ENCODE measurements at places on chromosomes 1 and 21.
A peak's percentile ranks its signal among the peaks of the same experiment; 100 is the strongest.

GRCh38 chr1:71054791-71055190 is 7.2 kb upstream of the PTGER3 start:
- no peak for DNase-seq

- DNase-seq: no peak
These were observed at the start of gene WNT9A for GRCh38 chr1:227947676-227948492. WNT9A (minus strand) TSS chr1:227947932; CDS start chr1:227947887, 45 bp downstream.

DNA sequence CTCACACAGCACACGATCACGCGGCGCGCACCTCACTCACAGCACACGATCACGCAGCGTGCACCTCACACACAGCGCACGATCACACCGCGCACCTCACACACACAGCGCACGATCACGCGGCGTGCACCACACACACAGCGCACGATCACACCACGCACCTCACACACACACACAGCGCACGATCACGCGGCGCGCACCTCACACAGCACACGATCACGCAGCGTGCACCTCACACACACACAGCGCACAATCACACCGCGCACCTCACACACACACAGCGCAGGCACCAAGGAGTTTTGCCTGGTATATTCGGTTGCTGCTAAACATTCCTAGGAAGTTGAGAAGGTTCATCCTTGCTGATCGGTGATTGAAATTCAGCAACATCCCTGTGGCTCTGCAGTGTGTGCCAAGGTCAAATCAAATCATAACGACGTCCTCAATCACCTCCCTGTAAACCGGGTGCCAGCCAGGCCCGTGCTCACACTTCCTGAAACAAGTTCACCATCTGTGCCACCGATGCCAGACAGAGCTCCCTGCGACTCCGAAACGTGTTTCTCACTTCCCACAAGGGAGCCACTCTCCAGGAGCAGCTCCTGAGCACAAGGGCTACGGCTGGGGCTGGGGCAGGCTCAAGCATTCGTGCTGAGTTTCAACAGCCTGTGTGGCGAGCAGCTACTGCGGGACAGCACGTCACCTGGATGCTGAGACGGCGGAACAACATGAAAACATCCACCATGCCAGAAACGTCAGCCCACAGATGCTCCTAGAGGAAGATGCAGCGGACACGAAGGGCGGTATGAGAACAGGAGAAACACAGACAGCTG is 30.2 kb downstream of the WDR4 start:
- DNase-seq: no peak

DNA sequence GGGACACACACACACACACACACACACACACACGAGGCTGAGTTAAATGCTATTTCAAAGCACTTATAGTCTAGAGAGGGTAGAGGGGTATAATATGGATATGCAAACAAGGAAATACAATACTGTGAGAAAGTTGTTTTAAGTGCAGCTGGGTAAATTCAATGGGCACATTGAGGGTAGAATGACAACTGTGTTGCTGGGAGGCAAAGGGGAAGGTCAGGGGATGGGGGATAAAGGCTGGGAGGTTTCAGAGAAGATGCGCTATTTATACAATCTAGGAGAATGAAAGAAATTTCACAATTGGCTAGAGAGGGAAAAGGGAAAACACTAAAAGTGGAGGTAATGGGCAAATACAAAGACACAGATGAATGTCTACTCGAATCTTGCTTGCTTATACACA is 19.4 kb downstream of the EXTL2 start:
- no peak for DNase-seq

DNA sequence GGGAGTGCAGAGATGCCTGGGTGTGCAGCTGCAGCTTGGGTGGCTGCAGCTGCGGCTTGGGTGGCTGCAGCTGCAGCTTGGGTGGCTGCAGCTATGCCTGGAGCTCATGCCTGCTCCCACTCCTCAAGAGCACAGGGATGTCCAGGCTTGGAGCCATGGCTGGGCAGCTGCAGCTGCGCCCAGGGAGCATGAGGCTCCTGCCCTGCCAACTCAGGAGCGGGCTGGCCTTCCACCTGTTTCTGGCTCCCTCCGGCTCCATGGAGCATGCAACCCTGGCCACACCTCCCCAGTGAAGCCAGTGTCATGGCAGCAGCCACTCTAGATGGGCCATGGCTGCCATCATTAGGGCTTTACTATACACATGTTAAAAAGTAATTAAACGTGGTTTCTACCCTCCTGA is 21.1 kb downstream of the GBP1 start:
- no peak for DNase-seq

- DNase-seq: no peak
These were observed 21.8 kb downstream of the RPRD2 start for GRCh38 chr1:150385537-150386445.

DNA sequence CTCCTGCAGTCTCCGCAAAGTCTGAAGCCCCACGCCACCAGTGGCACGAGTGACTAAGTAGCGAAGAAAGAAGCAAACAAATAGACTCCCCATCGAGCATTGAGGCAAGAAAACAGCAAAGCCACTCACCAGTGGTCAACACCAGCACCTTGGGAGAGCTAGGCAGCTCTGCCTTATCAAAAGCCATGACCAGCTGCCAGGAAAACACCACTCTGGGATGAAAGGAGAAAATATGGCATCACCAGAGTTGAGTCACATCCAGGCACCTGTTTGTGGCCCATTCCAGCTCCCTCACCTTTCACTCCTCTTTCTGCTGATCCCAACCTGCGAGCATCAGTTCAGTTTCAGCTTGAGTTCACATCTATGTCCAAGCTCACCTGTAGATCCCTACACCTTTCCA is 17.2 kb downstream of the PDZK1 start:
- no peak for DNase-seq

GRCh38 chr1:27934818-27935549 is at the start of gene SMPDL3B:
SMPDL3B (plus strand) TSS chr1:27935000; CDS start chr1:27935184, 184 bp downstream.
- no peak for DNase-seq

DNA sequence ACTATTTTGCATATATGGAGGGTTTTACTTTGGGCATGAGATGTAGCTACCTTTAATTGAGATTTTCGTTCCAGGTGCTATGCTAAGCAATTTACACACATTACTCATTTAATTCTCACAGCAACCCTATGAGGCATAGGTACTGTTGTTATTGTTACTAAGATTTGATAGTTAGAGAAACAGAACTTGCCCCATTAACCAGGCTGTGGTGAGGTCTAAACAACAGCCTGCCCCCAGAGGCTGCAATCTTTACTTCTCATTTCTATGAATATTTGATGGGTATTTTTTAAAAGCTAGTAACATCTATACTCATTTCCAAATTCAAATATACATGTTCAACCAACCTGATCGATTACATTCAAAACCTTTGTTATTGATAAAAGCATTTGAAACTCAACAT is 155.6 kb downstream of the GALNT2 start:
- no peak for DNase-seq

GRCh38 chr1:39409055-39409816 is 82.2 kb upstream of the BMP8A start:
- peak; percentile 95 for DNase-seq

GRCh38 chr1:155392898-155393411 is 72.3 kb downstream of the RUSC1 start:
- no peak for DNase-seq

DNA sequence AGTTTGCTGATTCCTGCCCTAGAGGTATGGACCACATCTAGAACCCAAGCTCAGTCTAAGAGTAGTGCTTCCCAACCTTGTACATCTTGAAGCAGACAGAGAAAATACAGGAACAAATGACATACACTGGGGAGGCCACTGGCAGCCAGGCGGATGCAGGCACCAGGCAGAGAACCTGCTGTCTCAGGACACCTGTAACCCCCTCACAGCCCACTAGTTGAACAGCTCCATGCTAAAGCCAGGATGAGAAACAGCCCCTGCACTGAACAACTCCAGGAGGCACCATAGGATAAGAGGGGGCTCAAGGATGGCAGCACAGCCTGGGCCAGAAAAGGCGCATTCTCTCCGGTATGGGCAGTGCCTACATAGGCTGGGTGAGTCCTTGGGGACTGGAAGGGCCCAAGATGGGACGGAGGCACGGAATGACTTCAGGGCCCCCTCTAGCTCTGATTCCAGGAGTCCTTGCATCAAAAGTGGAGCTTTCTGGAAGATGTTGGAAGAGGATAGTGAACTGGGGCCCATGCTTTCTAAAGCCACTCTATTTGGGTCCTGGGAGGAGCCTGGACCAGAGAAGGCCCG is 16.0 kb downstream of the MEF2D start:
- no peak for DNase-seq

GRCh38 chr1:156957634-156958033 is 37.2 kb downstream of the LRRC71 start:
- no peak for DNase-seq

DNA sequence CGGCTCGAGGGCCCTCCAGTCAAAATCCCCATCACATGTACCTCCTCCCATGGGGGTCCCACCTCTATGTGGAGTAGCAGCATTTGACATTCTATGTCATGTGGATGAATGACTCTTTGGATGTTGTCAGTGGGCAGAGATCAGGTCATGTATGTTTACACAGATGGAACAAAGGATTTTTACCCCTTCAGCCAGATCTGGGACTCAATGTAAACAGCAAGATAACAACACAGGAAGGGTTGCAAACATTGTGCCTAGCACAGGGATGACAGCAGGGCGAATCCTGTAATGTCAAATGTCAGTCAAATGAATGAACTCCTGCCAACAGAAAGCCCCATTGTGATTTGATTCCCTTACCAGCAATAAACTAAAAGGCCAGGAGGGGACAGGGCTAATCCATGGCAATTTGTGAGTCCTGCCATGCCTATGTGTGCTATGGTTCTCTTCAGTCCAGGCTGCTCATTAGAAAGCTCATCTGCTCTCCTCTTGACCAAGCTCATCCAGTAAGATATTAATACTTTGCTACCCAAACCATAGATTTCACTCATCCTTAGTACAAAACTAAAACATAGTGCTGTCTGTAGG is 60.3 kb downstream of the PGBD5 start:
- no peak for DNase-seq

DNA sequence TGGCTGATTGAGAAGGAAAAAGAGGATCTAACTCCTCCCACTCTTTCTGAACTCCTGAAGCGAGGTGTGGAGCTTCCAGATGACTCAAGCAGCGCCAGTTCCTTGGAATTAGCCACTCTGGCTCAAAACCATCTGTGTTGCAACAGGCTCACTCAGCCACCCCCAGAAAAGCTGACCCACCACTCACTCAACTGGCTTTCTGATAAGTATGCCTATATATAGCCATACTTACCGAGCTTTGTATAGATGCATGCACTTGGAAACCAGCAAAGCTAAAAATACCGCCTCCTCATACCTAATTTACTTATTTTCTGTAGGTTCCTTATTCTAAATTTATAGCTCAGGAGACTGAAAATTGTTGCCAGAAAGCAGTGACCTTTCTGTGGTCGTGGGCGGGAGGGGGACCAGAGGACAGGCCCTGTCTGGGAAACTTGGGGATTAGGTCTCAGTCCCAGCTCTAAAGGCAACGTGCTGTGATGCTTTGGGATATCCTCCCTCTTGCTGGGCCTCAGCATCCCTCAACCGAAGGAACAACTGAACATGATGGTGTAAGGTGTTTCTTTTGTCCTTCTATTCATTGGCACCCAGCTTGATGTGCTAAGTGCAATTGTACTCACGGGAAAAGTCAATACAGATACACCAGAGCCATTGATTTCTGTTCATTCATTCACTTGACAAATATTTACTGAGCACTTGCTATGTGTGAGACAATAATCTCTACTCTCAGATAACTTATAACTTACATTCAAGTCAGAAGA is 65.7 kb downstream of the NENF start:
- no peak for DNase-seq

DNA sequence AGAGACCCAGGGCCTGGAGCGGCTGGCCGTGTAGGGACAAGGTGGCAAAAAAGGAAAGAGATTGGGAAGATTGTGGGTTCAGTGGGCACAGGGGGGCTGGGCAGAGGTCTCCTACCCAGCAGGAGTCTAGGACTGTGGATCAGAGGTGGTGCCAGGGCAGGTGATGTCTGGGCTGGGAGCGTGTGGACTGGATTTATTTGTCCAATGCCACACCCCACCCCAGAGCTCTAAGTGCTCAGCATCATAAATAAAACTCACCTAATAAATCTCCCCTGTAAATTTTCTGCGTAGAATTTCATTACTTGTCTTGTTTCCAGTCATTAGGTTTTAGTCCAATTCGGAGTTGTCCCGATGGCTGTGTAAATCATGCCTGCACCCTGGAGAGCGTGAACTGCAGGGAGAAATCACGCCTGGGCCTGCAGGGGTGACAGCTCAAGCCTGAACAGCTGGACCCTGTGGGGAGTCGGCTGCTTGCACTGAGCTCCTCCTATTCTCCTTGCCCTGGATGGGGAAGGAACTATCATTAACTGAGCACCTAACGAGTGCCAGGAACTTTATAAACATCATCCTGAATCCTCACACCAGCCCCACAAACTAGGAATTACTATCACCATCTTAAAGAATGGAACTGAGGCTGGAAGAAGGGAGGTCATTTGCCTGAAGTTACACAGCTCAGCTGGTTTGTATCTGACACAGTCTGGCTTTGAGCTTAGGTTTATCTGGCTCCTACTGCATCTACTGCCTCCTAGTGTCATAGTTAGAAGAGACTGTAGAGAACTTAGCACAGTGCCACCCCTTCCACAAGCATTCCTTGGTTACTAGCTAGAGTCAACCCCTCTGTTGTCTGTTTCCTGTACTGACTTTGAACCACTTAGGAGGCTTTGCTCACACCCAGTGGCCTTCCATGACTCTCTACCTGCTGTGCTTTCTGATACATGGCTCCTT is 25.0 kb upstream of the POU3F1 start:
- no peak for DNase-seq

DNA sequence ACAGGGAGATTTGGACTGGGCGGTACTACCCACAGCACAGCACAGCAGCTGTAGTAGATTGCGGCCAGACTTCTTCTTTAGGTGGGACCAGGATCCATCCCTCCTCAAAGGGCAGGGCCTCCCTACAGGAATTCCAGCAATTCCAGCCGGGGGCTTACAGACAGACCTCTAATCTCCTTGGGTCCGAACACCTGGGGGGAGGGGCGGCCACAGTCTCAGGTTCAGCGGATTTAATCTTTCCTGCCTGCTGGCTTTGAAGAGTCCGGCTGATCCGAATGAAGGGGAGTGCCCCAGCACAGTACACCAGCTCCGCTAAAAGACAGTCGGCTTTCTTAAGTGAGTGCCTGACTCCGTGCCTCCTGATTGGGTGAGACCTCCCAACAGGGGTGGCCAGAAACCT is 1708.5 kb downstream of the BRINP3 start:
- DNase-seq: no peak

DNA sequence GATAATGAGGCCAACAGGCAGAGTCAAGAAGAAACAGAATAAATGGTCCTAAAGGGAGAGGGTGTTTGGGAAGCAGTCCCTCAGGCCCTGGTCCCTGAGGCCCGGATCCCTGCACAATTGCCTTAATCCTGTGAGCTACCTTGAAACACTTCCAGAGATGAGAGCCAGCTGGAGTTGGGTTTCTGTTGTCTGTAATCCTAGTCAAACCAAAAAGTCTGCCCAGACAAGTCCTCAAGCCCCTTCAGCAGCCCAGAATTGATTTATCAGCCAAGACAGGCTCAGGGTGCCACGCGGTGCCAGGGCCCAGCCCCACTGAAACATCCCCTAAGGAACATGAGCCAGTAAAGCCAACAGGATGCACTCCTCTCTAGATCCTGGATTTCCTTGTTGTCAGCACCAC is 16.4 kb upstream of the CLSTN1 start:
- no peak for DNase-seq

- no peak for DNase-seq
These were observed 61.7 kb downstream of the KCNT2 start for GRCh38 chr1:196546272-196547111.

Data from C1 segment of cervical spinal cord (tissue), 14 donors.